ENCODE measurements at places on chromosomes 3 and 15. TPM values are rescaled to one million over a fixed set of nuclear protein-coding genes. Genes with fewer than 3 reads are reported as not detected.

DNA sequence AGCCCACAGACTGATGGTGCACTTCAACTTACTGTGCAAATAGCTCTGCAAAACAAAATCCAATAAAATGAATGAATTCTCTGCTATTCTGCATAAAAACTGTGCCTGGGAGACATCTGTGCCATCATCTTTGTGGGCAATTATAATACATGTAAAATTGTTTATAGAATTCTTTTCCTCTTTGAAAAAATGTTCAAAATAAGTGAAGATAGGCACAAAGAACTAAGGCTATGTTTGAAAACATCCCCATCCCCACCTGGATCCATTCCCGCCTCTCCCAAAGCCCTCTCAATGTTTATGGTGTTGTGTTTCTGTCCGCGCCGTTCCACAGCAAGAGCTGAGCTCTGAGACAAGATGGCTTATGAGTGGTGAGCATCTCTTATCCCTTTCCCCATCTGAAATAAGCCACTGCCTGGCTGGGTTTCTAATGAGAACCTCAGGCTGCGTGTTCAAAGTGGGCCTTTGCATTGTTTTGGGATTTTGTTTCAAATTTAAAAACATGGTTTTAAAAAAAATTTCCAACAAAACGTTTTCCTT is 22.4 kb upstream of the SNRPA1 start:
- H3K36me3 ChIP-seq, result no peaks in the 10 kb centered on the region
- H3K27me3 ChIP-seq, result no peaks in the 10 kb centered on the region
- no peak overlapping the region for H3K27ac ChIP-seq
- no peak overlapping the region for H3K4me3 ChIP-seq
- no peak for DNase-seq

The AP3B2 gene
- total RNA-seq, result not detected

The LRRC2 gene
- total RNA-seq, result not detected

The GOLGA8R gene
- 3.0 TPM for total RNA-seq

All from activated T-helper 2 cell treated with anti-CD3 and anti-CD28 coated beads, Interferon-gamma antibody, Interleukin-2, Interleukin-4, amounts not matched to agents 10 μg/mL and 5 μg/mL and 100 μg/mL, durations not matched to agents 14 hours and 24 hours and 36 hours (primary cell).